SK-N-SH treated with all-trans-retinoic acid at 6 μM for 48 hours (cell line): ENCODE measurements at places on chromosomes 3 and 15.

- ATAC-seq, result no peak
Observed at GRCh38 chr3:47424434-47425382, 43.9 kb downstream of the PTPN23 start.

DNA sequence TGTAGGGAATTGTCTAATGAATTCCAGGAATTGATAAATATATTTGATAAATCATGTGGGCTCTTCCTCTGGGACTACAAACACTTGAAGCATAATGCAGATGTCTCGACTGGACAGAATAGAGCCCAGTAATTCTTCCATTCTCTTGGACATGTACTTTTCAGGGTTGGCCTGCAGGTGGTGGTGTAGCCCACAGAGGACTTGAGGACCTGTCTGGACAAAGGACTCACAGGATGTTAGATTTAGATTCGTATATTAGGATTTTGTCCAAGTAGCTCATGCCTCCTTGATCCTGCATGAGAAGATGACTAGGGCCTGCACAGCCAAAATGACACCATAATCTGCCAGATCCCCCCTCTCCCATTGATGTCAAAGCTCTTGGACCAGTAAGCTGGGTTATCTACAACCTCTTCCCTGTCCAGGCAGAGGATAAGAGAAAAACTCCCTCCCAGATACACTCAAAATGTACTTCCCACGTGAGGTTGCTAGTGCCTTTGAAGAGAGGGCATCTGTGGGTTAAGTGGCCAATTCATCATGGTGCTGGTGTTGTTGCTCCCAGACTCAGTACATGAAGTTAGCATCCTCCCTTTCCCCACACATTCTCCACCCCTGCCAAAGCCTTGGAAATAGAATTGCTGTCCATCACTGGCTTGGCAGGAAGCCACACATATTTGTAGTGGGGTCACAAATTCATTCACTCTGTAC, 88.6 kb upstream of the ZNF280D start:
- peak; percentile 97 for ATAC-seq

DNA sequence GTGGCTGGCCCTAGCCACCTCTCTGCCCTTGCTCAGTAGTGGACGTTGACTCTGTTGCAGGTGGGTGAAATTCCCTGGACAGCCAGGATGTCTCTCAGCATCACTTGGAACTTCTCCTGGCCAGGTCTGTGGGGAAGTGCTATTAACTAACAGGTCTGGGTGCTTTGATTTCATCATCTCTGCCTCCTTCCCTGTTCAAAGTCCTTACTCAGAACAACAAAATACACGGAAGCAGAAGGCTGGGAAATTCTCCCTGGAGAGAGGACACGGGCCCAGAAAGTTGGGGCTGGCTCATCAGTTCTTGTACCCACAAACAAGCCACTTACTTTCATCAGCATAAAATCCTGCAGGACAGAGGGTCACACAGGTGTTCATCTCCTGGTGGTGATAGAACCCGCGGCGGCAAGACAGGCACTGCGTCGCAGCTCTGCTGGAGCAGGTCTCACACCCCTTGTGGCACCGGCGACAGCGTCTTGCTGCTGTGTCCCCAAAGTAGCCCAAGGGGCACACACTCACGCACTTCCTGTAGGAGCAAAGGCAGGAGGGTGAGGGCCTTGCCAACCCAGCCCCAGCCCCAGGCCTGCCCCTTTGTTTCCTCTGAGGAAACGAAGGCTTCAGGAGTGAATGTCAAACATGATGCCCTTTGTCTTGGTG, 29.6 kb upstream of the SNRPA1 start:
- no peak for ATAC-seq

DNA sequence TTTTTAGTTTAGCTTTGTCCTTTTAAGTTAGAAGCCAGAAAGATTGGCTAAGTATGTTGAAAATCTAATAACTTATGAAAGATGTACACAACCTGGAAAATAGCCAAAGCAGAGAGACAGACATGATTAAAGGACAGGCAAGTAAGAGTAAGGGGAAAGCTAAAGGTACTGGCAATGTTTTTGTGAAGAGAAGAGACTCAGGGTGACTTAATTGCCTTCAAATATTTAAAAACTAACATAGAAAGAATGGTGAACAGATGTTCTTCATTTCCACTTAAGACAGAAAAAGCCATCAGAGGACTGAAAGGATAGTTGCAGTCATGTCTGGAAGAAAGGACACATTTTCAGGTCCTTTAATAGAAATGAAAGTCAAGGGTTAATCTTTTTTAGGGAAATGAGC, 68.8 kb downstream of the ZNF385D start:
- ATAC-seq, result peak; percentile 50

GRCh38 chr15:43826029-43826507, 734 bp upstream of the WDR76 start:
- no peak for ATAC-seq

DNA sequence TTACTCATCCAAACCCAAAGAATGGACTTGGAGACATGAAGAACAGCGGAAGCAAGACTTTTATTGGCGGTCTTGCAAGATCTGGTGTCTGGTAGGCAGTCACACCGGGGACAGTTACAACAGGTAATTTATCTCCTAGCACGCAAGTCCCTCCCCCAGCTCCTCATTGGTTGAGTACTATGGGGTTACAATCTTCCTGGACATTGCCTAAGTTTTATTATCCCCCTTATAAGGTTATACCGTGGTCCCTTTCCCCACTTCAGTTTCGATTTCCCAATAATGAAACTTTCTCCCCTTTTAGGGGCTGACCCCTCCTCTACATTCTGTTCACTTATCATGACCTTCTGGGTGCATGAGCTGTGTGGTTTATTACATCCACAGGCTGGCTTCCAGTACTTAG, 18.7 kb downstream of the ARL8B start:
- no peak for ATAC-seq

GRCh38 chr3:183303690-183304089, 50.6 kb downstream of the B3GNT5 start:
- ATAC-seq, result no peak

- ATAC-seq, result peak; percentile 44; the same call in 2 of the 3 replicates
Observed at GRCh38 chr3:11236588-11237461, 35.4 kb upstream of the ATG7 start.

- ATAC-seq, result no peak
Observed at GRCh38 chr3:69122403-69122802, at the start of gene LMOD3. Gene LMOD3, minus strand, starts transcription at chr3:69122595. Its CDS starts 209 bp downstream, at chr3:69122386.

DNA sequence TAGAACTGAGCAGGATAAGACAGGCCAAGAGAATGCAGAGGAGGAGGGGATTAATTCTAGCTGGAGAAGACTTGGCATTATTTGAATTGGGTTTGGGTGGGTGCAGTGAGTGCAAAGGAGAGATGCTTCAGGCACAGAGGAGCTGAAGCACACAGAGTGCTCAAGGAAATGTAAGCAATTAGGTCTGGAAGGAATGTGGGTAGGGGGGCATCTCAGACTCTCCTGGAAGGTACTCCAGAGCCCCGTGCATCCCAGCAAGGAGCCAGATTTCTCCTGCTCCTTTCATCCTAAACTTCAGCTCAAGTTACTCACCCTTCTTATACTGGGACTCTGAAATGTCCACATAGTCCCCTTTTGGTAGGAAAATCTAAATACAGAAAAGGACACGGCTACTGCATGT, 143.6 kb upstream of the PFN2 start:
- peak; percentile 26; the same call in 2 of the 3 replicates for ATAC-seq

GRCh38 chr15:80159811-80160569, 7.2 kb downstream of the FAH start:
- no peak; the same call in 2 of the 3 replicates for ATAC-seq

DNA sequence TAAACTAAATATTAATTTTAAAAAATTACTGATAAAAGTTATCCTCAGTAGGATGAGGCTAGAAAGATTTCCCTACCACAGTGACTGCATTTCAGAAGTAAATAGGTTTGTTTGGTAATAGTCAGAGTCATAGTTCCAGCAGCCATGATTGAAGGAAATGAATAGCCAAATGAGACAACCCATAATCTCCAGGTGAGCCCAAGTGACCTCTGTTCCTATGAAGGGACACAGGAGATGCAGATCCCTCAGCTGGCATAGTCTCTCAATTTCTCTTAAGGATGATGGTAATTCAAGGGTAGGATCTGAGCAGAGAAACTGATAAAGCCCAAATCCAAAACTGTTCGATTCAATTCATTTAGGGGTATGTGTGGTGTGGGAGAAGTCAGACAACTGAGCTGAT, 461.8 kb downstream of the RAP2B start:
- no peak for ATAC-seq

- ATAC-seq, result peak; percentile 80
Observed at GRCh38 chr3:58052373-58053273, 44.4 kb downstream of the FLNB start.

DNA sequence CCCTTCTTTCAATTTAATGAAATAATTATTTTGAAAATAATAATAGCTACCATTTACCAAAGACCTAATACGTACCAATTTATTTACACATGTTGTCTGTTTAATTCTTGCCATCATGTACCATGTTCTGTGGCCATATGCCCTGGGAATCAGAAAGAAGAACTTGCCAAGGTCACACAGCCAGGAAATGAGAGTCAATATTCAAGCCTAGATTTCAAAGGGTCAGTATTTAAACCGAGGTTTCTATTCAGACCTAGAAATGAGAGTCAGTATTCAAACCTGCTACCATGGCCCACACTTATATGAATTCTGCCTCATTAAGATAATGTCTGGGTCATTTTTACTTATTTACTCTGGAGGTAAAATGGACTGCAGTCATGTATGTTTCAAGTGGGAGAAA, 103.6 kb upstream of the TBL1XR1 start:
- no peak for ATAC-seq

DNA sequence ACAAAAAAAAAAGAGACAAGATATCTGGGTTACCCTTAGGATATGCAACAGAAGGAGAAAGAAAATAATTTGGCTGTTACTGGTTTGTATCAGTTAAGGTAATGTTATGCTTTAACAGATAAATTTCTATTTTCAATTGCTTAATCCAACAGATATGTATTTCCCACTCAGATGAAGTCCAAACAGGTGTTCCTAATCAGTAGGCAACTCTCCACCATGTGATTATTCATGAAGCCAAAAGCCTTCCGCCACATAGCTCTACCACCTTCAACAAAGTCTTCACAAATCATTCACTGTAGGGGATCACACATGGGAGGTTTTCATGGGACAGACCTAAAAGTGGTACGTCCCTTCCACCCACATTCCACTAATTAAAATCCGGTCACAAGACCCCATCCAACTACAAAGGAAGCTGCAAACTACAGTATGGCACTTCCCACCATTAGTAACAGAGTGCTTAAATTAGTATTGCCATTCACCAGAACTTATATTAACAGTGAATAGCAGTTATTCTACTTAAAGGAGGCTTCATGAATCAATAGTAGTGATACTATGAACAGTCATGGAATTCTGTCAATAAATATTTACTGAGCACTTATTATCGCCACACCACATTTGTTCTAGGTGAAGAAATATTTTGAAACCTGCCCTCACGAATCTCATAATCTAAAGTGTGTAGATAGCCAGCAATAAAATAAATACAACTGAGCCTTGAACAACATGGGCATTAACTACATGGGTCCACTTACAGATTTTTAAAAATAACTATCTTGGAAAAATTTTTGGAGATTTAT, 66.5 kb downstream of the SFMBT1 start:
- no peak for ATAC-seq

DNA sequence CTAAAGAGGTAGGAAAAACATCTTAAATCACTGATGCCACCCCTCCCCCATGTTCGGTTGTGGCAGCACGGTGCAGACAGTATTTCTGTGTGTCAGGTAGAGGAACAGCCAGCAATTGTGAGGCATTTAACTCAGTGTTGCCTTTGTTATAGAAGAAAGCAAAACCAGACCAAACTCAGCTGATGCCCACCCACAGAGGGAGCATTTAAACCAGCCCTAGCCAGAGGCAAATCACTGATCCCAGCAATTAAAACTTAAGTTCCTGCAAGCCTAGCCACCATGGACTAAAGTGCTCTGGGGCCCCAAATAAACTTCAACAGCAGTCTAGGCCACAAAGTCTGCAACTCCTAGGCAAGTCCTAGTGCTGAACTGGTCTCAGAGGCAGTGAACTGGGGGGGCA, 94.5 kb downstream of the CFAP20DC start:
- ATAC-seq, result no peak

DNA sequence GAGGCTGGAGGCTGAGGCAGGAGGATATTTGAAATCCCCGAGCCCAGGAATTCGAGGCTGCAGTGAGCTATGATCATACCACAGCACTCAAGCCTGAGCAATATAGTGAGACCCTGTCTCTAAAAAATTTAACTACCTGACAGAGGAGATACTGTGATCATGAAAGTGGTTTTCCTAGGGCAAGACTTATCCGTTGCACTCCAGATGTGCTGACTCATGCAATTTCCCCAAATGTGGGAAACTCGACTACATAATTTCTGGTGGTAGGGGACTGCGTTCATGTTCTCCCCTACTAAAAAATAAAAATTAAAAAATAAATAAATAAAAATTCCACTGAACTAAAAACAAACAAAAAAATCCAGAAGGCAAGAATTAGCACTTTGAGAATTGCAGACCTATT, 271.7 kb downstream of the SHQ1 start:
- ATAC-seq, result no peak

- ATAC-seq, result peak; percentile 57; the same call in 2 of the 3 replicates
Observed at GRCh38 chr15:66287461-66288057, 5.8 kb upstream of the DIS3L start.
